ENCODE measurements at places on chromosomes 13 and 19. TPM values are rescaled to one million over a fixed set of nuclear protein-coding genes. Genes with fewer than 3 reads are reported as not detected.

The SBNO2 gene
- 20.9 TPM for total RNA-seq

- no peak for DNase-seq
These were observed 4.1 kb downstream of the ZNF296 start for GRCh38 chr19:45071969-45072790.

DNA sequence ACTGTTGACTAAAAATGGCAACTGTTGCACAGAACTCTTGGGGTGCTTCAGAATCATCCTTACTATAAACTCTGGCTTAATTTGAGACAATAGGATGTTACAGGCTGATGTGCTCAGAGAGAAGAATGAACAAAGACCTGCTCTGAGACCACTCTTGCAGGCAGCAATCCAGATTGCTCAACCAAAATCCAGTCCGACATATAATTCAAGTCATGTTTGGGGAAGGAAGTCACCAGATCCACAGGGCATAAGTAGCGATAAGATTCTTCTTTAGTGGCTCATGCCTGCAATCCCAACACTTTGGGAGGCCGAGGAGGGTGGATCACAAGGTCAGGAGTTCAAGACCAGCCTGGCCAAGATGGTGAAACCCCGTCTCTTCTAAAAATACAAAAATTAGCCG lies 20.6 kb downstream of the MTMR6 start:
- no peak for DNase-seq

The TLE2 gene
- total RNA-seq: 52.7 TPM

GRCh38 chr13:48069573-48069972 lies 25.3 kb downstream of the MED4 start:
- DNase-seq: no peak

GRCh38 chr19:21474671-21475181 lies 30.7 kb upstream of the ZNF429 start:
- peak; percentile 95 for DNase-seq

The ICAM3 gene
- 2.7 TPM for total RNA-seq

DNA sequence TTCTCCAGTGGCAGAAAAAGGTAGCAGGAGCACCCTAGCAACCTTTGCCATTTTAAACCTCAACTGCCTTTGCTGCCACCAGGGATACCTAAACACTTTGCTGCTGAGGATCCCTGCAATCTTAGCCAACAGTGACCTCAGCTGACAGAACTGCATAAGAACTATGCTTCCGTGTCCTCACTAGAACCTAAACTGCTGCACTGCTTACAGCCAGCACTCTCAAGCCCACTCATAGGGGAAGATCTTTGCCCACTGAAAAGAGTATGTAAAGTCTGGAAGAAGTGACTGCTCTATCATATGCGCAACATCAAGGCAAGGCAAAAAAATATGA lies 270.0 kb upstream of the PCDH20 start:
- DNase-seq: peak; percentile 18

- no peak for DNase-seq
These were observed 19.7 kb downstream of the RANBP3 start for GRCh38 chr19:5958074-5958850.

The FUT1 gene
- total RNA-seq: 1.1 TPM

GRCh38 chr13:41361491-41361890 lies 50.4 kb downstream of the NAA16 start:
- no peak for DNase-seq

The C5AR2 gene
- 0.31 TPM for total RNA-seq

DNA sequence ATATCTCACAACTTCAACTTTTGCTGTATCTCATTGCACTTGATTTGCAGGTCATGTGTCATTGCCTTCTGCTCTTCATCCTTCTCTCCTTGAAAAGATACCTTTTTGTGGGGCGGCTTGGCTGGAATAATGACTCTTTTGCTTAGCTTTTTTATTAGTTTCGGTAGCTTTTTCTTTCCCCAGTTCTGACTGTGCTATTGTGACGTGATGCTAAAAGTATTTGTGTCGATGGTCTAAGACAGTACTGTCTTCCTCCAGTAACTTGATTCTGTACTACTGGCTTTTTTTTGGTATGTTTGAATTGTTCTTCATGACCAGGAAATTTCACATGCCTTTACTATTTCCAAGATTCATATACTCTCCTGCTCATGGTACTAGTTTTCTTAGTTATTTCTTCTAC lies 63.1 kb downstream of the SLITRK1 start:
- DNase-seq: no peak

The IFNL1 gene
- not detected for total RNA-seq

The FUT3 gene
- total RNA-seq: 10.8 TPM

The S1PR4 gene
- 1.0 TPM for total RNA-seq

Measured in tongue (tissue), 3 donors.